GM23248 (cell line): ENCODE measurements at places on chromosomes 11 and 22. TPM values are rescaled to one million over a fixed set of nuclear protein-coding genes. Genes with fewer than 3 reads are reported as not detected.

CRYBB2 gene
- polyA plus RNA-seq: not detected in 2 replicates

TSSK2 gene
- polyA plus RNA-seq: not detected in 2 replicates

KLHL35 gene
- 5.7 and 6.3 TPM in 2 replicates for polyA plus RNA-seq

GDPD4 gene
- not detected in 2 replicates for polyA plus RNA-seq

MMP11 gene
- polyA plus RNA-seq: 1.3 and 2.5 TPM in 2 replicates

NELL1 gene
- not detected in 2 replicates for polyA plus RNA-seq

RASL10A gene
- 0.13 and 0.20 TPM in 2 replicates for polyA plus RNA-seq

TRAPPC4 gene
- 207 and 210 TPM in 2 replicates for polyA plus RNA-seq

OR51B4 gene
- polyA plus RNA-seq: not detected in 2 replicates

DDIAS gene
- 4.5 and 5.0 TPM in 2 replicates for polyA plus RNA-seq

GRCh38 chr11:126345759-126346585 is 9.5 kb upstream of the ST3GAL4 start:
- DNase-seq: peak; percentile 86

DNA sequence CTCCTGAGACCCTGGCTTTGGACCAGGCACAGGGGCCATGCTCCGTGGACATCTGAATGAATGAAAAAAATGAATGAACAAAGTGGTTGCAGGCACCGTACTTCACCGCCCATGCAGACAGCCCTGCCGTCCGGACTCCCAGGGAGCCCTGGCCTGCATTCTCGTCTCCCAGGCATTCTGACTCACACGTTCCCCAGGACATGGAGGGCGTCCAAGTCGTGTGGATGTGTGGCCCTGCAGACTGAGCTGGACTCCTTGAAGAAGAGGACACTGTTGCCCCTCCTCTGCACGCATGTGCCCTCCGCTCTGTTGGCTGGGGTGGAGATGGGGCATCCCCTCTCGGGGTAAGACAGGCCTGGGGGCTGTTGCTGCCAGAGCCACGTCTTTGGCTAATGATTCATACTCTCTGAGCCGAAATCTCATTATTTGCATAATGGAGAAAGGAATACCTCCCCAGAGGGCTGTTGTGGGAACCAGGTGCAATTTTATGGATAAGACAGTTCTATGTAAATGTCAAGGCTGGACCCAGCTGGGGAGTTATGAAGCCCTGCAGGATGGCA is 49.7 kb downstream of the RTL6 start:
- peak; percentile 98 for DNase-seq

DNA sequence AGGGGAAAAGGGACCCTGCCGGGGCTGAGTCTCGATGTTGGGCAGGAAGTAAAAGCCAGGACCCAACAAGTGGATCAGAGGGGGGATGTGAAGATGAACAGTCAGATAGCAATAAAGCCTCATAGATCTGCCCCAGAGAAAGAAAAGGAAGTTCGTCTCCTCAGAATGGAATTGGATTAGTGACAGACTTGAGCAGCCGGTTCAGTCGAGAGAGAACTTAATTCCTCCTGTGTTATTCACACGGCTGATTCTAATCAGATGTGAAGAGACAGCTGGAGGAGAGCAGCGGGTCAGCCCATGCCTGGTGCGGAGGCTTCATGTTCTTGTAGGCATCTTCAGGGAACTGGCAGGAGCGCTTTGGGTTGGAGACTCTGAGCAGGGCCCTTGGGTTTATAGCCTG is 29.3 kb upstream of the CABP7 start:
- no peak for DNase-seq

DNA sequence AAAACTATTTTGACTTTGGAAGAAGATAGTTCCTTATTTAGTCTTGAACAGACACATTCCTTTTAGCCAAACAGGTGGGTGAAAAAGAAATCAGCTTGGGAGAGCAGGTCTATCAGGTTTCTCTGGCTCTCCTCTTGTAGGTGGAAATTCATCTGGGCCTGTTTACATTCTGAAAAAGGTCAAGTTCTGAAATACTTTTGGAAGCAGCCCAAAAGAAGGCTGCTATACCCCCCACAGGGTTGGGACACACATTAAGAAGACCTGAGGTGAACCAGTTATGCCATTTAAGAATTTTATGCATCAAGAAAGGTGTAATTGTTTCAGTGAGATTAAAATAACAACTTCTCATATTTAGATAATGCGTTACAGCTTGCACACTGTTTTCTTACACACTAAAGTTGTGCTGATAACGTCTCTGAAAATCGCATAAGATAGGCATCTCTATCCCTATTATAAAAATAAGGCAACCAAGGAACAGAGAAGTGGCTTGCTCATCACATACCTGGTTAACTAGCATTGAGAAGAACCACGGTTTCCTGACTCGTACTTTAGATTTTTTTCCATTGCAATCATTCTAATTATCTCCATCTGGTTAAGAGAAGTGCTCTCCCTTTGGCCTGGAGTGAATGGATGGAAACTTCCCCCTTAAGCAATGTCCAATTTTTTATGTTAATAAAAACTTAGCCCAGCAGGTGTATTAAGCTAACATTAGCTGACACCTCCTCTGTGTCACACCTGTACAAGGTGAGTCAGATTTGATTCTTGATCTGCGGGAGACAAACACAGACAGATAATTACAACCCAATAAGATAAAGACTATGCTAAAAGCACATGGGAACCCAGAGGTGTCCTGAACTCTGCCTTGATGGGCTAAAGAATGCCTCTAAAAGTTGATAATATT is 60.5 kb upstream of the UCP3 start:
- peak; percentile 48 for DNase-seq

GRCh38 chr11:36453678-36454077 is 56.4 kb downstream of the TRAF6 start:
- peak; percentile 59 for DNase-seq

DNA sequence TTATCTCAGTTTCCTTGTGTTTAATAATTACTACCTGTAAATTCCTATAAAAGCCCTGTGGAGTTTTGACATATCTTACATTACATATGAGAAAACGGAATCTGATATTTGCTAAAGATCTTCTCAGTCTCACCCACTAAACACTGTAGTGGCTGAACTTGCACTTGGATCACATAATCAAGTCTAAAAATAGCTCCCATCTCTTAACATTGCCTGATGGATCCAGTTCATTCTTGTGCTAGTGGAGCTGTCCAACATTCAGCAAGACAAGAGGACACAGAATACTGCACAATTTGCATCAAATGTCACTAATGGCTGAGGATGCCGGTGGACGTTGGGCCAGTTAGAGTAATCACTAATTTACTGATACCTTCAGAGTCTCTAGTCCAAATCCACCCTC is 569.9 kb upstream of the ANO5 start:
- no peak for DNase-seq

- DNase-seq: no peak
Measured at GRCh38 chr22:48396091-48396784, 1431.4 kb downstream of the BRD1 start.

DNA sequence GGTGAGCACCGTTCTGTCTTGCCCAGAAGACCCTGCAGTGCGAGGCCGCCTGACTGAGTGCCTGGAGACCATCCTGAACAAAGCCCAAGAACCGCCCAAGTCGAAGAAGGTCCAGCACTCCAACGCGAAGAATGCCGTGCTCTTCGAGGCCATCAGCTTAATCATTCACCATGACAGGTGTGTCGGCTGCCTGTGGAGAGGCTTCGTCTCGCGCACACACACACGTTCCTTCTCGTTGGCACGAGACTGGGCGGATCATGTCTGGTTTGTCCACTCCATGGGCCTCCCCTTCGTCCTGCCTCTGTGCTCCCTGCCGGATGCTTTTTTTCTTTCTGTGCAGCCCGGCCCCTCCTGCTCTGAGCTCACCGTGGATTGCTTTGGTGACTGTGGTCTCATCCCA is 51.1 kb downstream of the MUC6 start:
- DNase-seq: no peak

- no peak for DNase-seq
Measured at GRCh38 chr22:49084206-49084605, 743.5 kb downstream of the BRD1 start.

GRCh38 chr11:68302256-68302655 is 10.1 kb upstream of the LRP5 start:
- no peak for DNase-seq

- no peak for DNase-seq
Measured at GRCh38 chr11:38972220-38972619, 2374.2 kb upstream of the RAG2 start.

- DNase-seq: peak; percentile 72
Measured at GRCh38 chr11:33317662-33318061, 60.5 kb downstream of the HIPK3 start.

DNA sequence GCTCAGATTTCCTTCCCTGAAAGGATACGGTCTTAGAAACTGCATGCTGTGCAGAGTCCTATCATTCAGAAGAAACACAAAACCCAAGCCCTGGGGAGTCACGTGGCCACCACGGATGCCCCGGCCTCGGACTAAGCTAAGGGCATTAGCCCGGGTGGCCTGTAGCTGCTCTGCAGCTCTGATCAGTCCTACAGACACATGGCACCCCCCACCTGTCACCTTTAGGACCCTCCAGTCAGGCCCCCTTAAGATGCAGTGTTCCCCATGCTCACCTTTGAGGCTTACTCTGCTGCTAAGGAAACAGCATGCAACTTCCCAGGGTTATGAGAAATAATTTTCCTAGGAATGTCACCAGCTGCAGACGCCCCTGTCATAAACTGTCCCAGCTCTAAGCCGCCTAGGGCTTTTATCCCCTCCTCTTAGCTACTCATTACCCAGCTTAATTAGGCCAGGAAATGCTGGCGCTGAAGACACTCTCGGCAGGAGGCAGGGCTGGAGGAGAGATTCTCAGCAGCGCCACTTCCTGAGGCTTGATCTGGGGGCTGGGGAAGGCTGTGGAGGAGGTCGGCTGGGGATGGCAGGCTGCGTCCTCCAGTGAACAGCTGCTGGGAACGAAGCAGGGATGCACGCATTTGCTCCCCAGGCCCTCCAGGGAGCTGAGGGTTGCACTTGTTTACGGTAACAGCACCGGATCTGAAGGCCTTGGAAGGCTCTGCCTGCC is 47.2 kb upstream of the ADA2 start:
- no peak for DNase-seq

- no peak for DNase-seq
Measured at GRCh38 chr11:46387919-46388618, 3.5 kb downstream of the CHRM4 start.

GRCh38 chr11:16902182-16902581 is 112.0 kb downstream of the PLEKHA7 start:
- no peak for DNase-seq

GRCh38 chr11:108787105-108787504 is 122.2 kb downstream of the DDX10 start:
- DNase-seq: no peak

GRCh38 chr11:129819237-129819636 is 3.6 kb downstream of the TMEM45B start:
- DNase-seq: no peak

DNA sequence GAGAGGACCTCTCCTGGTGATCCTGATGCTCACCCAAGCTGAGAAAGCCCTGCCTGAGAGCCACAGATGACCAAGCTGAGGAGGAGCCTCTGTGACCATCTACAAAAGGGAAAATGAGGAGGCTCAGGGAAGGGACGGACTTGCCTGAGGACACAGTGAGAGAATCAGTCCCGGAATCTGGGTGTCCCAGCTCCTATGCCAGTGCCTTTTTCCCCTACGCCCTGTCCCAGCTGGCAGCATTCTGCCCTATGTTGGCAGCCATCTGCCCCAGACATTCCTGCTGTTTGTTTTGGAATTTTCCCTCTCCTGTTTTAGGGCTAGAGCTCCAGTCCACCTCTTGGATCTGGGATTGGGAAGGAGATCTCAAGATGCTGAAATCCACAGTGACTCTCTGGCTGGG is 54.6 kb downstream of the C11orf58 start:
- DNase-seq: no peak

- no peak for DNase-seq
Measured at GRCh38 chr11:14552089-14552488, 31.9 kb upstream of the PSMA1 start.

DNA sequence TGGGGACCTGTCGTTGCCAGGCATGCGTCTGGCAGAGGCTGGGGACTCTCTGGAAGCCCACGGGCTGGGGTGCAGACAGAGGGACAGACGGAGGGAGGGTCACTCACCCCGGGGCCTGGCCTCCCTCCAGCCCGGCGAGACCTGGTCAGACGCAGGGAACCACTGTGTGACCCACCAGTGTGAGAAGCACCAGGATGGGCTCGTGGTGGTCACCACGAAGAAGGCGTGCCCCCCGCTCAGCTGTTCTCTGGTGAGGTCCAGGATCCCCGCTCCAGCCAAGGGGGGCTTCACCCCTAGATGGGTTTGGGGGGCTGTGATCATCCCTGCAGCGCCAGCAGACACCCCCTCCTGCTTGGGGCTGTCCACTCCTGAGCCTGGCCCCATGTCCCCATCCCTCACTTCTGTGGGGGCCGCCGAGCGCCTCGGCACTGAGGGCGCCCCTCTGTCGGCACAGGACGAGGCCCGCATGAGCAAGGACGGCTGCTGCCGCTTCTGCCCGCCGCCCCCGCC is 23.6 kb upstream of the MUC5B start:
- no peak for DNase-seq

GRCh38 chr11:34358258-34358727 is 483 bp upstream of the ABTB2 start:
- peak; percentile 63 for DNase-seq

GRCh38 chr11:11069841-11070835 is 212.3 kb upstream of the ZBED5 start:
- DNase-seq: no peak

- DNase-seq: peak; percentile 53
Measured at GRCh38 chr22:40911772-40912171, 39.4 kb upstream of the RBX1 start.

DNA sequence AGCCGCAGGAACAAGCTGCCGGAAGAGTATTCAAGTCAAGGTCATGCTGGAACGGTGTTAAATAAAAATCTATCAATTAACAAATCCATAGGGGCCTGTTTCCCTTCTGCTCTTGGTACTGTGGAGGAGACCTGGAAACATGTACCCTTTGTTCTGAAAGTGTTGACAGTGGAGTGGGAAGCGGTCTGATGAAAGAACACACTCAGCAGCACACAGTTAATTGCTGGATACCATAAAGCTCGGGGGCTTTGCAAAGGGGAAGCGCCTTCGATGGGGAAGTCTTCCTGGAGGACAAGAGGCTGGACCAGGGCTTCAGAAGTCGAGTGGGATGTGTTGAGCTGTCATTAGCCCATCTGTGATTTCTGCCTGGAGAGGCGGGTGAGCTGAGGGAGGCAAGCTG is 112.5 kb upstream of the CLPB start:
- no peak for DNase-seq

- peak; percentile 55 for DNase-seq
Measured at GRCh38 chr11:76107971-76108370, 98.3 kb downstream of the WNT11 start.

GRCh38 chr11:48051217-48051830 is 71.0 kb downstream of the PTPRJ start:
- no peak for DNase-seq

DNA sequence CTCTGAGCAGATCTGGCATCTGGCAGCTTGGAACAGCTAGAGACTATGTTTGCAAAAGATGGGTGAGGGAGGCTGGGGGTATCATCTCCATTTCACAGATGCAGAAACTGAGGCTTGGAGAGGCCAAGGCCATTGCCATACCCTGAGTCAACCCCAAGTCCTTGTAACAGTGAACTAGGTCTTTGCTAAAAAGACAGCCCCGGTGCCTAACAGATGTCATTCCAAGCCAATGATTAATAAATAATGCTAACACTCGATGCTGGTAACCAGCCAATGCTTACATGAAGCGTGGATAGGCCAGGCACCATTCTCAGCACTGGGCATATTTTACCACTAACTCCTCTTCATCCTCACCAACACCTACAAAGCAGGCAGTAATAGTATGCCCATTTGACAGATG is 164.0 kb downstream of the MN1 start:
- peak; percentile 67 for DNase-seq
